Kidney tubule cell (primary cell): ENCODE measurements at places on chromosomes 5 and 9.

- DNase-seq, result peak; percentile 57
These were observed 9.7 kb downstream of the ORM2 start for GRCh38 chr9:114339130-114339908.

DNA sequence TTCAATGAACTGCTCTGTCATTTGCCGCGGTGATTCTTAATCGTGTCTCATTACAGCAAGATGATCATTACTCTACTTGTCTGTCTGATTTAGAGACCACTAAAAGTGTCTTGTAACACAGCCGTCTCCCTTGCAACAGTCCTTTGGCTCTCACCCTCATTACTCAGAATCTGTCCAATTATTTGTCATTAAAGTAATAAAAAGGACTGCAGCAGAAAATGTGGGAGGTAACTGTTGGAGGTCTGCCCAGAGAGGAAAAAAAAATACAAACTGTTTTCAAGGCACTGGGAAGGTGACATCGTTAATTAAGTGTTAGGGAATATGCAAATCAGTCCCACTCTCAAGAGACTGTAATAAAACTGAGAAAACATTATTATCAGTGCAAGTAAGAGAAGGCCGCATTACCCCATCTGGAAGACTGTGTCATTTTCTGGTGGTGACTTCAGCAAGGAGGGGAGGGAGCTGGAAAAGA is 281.0 kb downstream of the RASEF start:
- DNase-seq, result no peak

GRCh38 chr5:115463983-115464382 is 80.6 kb downstream of the FEM1C start:
- no peak for DNase-seq

DNA sequence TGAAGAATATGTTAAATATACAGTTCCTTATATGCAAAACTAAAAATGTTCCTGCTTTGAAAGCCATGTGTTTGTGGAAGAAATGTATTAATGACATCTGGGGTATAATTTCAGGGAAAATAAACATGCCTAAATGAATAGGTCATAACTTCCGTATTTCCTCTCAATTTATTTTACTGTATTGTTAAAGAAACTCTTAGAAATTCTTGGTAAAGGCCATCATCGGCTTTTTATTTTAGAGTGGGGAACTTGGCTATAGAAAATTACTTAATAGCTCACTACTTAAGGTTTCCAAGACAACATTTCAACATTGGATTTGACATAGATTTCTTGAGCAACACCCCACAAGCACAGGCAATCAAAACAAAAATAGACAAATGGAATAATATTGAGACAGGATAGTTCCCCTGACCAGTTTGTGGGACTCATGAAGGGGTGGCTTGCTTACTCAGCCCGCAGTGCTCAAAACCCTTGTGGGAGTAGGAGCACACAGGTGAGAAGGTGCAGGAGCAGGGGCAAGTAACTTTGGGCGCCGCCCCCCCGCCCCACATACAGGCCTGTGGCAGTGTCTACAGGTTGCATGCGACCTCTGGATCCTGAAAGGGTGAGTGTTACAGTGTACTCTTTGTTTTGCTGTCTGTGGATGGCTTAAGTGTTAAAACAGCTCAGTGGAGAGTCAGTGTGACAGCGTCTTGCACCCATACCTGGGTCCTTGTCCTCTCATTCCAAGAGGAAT is 891.4 kb upstream of the C9orf72 start:
- no peak for DNase-seq

- DNase-seq, result no peak
These were observed 384.1 kb downstream of the EBF1 start for GRCh38 chr5:158715592-158715991.

GRCh38 chr5:122076669-122077365 is 1.2 kb downstream of the LOX start:
- DNase-seq, result peak; percentile 90

GRCh38 chr5:134545070-134545868 is 19.8 kb downstream of the JADE2 start:
- no peak for DNase-seq

- no peak for DNase-seq
These were observed 1.1 kb upstream of the LCN9 start for GRCh38 chr9:135661816-135662560.

- peak; percentile 78 for DNase-seq
These were observed at the start of gene GPX3 for GRCh38 chr5:151020304-151021110. Gene GPX3 (plus strand): TSS chr5:151020591. CDS start chr5:151020655, 64 bp downstream.

GRCh38 chr9:93829271-93830011 is 125.7 kb downstream of the BARX1 start:
- no peak for DNase-seq

GRCh38 chr9:135486267-135487065 is 6.9 kb downstream of the PPP1R26 start:
- no peak for DNase-seq

DNA sequence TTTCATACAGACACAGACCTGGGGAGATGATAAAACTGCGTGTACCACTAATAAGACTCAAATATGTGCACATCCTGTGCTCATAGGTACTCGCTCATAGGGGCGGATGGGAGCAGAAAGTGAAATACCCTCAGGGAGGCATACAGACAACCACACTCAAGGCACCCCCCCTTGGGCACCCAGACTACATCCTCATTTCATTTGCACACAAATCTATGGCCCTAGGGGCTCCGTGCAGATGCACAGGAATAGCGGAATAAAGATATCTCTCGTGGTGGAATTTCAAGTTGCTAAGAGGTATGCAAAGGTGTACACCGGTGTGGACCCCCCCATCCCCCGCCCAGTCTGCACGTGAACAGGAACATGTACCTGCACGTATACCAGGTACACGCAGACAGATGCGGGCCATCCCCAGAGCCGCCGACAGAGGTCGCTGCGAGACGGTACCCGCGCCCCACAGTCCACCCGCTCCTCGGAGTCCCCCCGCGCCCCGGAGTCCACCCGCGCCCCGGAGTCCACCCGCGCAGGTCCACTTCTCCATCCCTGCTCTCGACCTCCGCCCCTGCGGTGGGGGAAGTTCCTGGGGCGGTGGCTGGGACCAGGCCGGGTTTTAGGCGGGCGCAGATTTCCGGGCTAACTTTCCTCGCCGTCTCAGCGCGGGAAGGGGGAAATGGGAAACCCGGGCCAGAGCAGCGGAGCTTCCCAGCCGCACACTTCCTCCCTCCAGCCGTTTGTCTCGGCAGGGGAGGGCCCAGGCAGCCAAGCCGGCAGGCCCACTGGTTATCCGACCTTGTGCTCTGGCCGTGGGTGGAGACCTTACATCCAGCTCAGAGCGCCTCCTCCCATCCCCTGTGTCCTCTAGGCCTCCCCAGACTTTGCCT is 1.0 kb upstream of the IL12B start:
- peak; percentile 59 for DNase-seq

- DNase-seq, result no peak
These were observed 77.2 kb downstream of the ADAMTS16 start for GRCh38 chr5:5217371-5217770.

- DNase-seq, result no peak
These were observed 548.3 kb downstream of the SEMA5A start for GRCh38 chr5:8997542-8998070.

GRCh38 chr9:96025995-96026602 is 150.6 kb downstream of the ERCC6L2 start:
- no peak for DNase-seq

DNA sequence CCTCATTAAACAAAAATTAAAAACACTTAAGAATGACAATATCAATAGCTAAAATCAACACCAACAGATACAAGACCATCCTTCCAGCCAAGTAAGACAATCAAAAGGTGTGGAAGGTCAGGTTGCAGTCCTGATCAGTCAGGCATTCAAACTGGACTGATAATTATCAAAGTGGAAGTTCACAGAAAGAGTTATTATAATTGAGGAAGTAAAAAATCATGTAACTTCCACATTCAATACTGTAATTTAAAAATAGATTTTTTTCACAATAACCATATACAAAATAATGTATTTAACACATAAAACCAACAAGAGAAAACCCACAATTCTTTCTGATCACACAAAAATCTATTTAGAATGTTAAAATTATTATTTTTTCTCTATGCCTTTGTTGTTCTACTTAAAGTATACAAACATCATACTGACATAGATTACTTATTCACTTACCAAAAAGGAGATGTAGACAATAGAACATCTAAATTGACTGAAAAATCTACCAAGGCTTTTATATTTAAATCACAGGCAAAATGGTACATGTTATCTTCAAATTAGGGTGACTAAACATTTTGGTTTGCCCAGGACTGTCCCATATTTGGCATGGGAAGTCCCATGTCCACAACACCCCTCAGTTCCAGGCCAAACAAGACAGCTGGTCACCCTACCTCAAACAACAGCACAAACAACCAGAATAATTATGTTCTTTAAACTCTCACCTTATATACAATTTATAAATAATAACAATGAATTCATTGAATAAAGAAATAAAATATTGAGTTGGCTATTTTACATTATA is 142.5 kb upstream of the SLC24A2 start:
- no peak for DNase-seq

- peak; percentile 72 for DNase-seq
These were observed 27.0 kb downstream of the UTP15 start for GRCh38 chr5:73592551-73592950.

DNA sequence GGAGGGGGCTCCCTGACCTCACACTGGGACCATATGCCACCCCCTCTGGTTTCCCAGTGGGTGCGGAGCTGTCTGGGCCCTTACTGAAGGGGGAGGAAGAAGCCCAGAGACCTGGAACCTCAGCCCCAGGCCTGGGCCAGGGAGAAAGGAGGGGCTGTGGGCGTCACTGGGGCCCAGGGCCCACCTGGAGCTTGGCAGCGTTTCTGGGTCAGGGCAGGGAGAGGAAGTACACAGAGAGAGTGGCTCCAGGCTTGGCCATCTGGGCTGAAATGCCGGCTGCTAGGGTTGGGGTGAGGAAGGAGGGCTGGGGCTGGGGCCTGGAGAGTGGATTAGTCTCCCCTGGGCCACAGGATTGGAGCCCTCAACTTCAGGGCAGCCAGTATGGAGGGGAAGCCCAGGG is 6.4 kb upstream of the DAB2IP start:
- DNase-seq, result peak; percentile 30

- DNase-seq, result peak; percentile 66
These were observed 249.0 kb upstream of the ADRA1B start for GRCh38 chr5:159667286-159667685.

DNA sequence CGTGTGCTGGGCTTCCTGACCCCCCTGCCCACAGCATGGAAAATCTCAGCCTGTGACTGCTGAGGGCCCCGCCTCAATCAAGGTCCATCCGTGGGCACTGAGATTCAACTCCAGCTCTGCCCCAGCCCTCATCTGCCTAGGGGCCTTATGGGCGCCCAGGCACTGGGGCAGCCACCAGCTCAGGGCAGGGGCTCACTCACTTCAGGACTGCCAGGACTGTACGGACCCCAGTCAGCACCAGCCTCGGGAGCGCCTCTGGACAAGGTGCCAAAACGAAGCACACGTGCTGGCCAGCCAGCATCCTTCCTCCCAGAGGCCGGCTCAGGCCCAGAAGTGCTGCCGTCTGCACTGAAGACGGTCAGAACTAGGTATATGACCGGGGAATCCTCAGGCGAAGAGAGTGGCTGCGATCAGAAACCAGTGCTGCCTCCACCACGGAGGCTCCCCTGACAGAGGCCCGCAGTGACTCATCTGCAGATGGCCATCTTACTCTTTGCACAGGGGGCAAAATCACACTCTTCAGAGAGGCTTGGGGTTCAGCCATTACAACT is 19.6 kb downstream of the CLPTM1L start:
- no peak for DNase-seq

DNA sequence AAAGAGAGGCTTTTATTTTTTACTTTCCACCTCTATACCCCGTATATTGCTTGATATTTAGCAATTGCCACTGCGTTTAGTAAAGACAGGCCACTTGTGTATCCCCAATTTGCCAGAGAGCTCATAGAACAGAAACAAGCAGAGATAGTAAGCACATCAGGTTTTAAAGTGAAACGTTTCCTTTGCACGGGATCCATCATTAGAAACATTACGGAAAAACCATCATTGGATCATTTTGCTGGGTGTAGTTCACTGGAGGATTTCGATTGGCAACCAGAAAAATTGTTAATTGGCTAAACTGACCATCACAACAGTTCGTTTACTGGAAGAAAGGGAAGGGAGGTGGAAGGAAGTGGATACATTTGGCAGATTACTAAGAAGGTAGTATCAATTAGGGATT is 149.4 kb upstream of the STK32A start:
- no peak for DNase-seq

- DNase-seq, result no peak
These were observed 242.3 kb downstream of the CAAP1 start for GRCh38 chr9:26650325-26650724.

GRCh38 chr5:159241946-159242552 is 21.0 kb upstream of the UBLCP1 start:
- no peak for DNase-seq

GRCh38 chr9:117868594-117868993 is 164.4 kb downstream of the TLR4 start:
- no peak for DNase-seq

DNA sequence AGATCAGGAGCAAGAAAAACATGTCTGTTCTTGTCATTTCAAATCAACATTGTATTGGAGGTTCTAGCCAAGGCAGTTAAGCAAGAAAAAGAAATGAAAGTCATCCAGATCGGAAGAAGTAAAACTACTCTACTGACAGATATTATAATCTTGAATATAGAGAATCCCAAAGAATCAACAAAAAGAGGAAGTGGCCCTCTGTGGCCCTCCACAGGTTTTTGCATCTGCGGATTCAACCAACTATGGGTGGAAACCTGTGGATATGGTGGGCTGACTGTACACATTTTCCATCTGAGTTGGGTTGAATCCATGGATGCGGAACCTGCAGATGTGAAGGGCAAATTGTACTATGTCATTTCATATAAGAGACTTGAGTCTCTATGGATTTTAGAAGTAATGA is 35.1 kb downstream of the GAS1 start:
- DNase-seq, result no peak

DNA sequence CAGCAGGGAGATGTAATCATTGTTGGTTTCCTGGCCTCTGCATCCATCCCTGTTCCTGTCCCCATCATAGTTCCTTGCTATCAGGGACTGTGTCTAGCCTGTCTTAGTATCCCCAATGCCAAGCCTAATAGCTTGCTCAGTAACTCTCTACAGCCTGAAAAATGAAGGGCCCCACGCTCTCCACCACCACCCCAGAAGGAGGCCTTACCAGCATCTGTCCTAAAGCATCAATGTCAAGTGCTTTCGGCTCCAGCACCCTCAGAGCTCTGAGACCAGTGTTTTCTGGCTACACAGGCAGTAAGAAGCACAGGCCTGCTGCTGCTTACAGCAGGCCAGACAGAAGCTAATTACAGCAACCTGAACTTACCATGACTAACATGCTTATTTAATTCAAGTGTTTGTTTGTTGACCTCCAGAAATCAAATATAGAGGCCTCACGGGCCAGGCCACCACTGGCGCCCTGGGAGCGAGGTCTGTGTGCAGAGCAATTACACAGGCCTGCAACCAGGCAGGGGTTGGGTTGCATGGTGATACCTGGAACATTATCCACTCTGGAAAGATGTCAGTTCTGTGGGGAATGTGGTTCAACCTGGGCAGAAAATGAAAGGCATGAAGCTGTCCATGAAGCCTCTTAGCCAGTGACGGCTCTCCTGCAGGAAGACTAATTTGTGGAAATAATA is 124.3 kb downstream of the SLC1A3 start:
- no peak for DNase-seq
